ENCODE measurements at places on chromosomes 4 and X.

DNA sequence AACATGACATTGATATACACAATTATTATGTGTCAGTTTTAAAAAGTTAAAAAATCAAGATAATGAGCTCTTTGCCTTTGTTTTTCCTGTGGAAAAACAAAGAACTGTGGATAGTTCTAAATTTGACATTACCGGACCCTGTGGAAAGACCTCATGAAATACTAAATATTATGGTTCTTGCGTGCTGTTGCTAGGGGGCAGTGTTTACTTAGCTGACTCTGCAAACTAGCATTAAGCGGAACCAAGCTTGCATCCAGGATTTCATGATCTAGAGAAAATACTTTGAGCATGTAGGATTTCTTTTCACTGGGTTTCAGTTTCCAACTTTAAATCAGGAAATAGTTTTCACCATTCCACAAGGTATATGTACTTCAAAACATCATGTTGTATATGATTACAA, 33.6 kb downstream of the CLCN4 start:
- DNase-seq, result no peak

DNA sequence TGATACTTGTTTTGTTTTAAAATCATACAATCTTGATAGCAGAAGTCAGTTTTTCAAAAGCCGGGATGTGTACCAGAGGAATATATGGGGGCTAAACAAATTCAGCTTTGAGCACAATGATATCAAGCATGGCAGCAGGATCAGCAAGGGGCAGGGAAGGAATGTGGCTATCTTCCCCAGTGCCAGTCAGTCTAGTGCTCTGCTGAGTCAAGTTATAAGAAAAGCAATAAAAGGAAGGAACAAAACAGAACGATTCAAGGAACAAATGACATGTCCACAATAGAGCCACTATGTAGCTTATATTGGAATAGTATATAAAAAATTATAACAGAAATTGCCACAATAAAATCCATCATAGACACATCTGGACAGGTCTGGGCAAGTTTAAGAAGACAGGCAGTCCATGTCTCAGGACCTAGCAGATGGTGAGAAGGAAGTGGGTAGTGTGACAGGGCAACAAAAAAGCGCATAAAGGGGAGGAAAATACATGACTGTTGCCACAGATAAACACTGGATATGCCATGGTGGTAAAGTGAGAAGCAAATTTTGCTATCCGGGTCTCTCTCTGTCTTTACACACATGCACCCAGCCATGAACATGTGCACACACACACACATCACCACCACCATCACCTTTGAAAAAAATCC, 518.2 kb upstream of the HTR2C start:
- no peak for DNase-seq

GRCh38 chr4:19539201-19539600, 712.5 kb upstream of the SLIT2 start:
- no peak for DNase-seq

- no peak for DNase-seq
These were observed 46.2 kb upstream of the IGFBP7 start for GRCh38 chr4:57156242-57156990.

- no peak for DNase-seq
These were observed 33.8 kb downstream of the ENOX2 start for GRCh38 chrX:130869239-130869638.

- DNase-seq, result no peak
These were observed 205.1 kb downstream of the PDHA2 start for GRCh38 chr4:96044971-96045370.

- no peak for DNase-seq
These were observed 279.2 kb downstream of the QDPR start for GRCh38 chr4:17232566-17233253.

- peak; percentile 48 for DNase-seq
These were observed at the start of gene SGMS2 for GRCh38 chr4:107824350-107825071. TSS of gene SGMS2 (plus strand) at chr4:107824932. CDS start at chr4:107895554, 70,622 bp downstream.

GRCh38 chr4:123835831-123836590, 439.4 kb downstream of the SPRY1 start:
- DNase-seq, result no peak

DNA sequence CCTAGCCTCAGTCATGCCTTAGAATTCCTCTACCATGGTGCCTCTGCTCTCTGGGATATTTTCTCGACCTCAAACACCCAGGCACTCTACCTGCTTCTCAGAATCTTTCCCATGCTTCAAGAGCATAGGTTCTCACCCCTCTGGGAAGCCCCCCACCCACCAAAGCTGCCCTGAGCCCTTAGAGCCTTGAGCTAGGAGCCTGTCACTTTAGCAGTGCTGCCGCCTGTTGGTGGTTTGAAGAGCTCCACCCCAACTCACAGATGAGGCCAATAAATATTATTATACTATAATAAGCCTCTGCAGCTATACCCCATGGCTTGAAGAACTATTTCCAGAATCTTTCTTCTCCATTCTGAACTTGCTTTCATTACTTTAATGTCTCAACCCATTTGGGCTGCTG, 109.7 kb downstream of the RTL5 start:
- no peak for DNase-seq

DNA sequence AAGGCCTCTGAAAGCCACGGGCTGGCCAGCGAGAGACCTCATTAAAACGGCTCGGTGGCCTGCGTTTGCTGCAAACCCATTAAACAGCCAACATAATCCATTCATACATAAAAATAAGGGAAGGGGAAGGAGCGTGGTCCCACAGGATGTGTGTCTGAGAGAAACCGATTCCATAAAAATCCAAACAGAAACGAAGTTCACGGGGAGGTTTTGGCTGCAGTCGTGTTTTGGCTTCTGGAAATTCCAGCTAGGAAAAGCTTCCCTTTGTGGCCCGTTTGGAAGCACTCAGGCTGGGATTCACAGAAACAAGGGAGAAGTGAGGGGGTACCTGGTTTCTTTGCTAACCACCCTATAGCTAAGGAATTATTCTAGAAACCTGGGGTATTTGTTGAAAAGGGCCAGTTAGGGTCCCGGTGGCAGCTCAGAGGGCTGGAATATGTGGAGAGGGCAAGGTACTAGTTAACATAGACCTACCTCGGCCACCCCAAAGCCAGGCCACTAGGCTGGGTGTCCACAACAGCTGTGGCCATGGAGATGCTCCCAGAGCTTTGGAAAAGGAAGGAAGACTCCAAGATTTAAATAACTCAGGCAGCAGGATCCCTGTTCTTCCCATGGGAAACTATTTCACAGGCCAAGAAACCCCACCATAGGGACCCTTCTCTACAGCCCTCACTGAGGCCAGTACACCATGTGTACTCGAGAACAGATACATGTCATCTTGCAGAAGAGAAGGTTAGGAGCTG, 166.8 kb downstream of the BCOR start:
- no peak for DNase-seq

GRCh38 chrX:151013164-151013743, 30.1 kb downstream of the HMGB3 start:
- no peak for DNase-seq

DNA sequence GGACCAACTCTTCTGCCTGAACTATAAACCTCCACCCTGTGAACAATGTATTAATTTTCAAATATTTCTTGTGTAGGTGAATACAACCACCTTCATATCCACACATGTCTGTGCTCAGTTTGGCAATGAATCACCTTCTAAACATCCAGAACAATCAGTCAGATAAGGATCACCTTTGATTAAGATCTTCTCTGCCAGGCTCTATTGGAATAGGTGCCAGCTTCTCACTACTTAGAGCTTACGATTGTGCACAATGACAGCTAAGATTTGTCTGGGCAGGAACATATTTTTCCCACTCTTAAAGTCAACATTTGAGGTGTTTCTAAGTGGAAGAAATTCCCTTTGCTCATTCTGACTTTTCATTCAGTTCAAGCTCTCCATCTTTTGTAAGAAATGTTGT, 237.2 kb downstream of the IL1RAPL2 start:
- DNase-seq, result no peak

DNA sequence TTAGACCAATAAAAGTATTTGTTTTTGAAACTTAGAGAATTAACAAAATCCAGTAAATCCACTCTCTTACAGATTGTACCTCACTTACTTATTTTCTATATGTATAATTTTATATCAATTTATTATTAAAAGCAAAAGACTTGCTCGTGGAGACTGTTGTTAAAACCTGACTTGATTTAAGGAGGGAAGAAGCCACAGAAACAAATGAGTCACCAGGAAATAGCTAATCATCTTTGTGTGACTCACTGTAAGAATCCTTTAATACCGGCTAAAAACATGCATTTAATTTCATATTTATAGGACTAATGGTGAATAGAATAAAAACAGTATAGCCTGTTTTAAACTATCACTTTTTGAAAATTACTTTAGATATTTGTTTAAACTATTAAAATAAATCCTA, 29.9 kb upstream of the UBE2NL start:
- no peak for DNase-seq

GRCh38 chr4:673349-674091, 556 bp downstream of the ATP5ME start:
- DNase-seq, result no peak

GRCh38 chr4:110046588-110047049, 133.9 kb downstream of the EGF start:
- no peak for DNase-seq

GRCh38 chr4:75715105-75715799, 9.1 kb upstream of the USO1 start:
- no peak for DNase-seq

- no peak for DNase-seq
These were observed 105.1 kb upstream of the ANXA10 start for GRCh38 chr4:167987285-167987684.

DNA sequence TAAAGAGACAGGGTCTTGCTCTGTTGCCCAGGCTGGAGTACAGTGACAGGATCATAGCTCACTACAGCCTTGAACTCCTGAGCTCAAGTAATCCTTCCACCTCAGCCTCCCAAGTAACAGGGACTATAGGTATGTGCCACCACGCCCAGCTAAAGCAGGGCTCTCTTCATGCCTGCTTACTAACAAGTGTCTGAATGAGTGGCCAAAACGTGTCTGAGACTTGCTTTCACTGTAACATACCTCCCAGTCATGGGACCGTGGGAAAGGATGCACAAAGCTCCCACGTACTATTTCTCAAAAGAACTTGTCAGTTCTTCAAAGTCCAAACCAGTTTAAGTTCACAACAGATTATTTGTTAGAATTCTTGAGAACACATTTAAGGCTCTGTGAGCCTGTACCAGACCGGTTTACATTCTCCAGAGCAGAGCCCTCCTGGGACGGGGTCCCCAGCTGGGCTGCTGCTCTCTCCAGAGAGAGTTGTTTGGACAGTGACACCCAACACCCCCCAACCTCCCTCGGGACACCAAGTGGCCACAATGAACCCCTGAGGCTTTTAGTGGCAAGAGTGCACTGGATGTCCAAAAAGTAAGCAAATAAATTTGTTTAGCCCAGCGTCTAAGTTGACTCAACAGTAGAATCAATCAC, 24.1 kb downstream of the SH3KBP1 start:
- no peak for DNase-seq

DNA sequence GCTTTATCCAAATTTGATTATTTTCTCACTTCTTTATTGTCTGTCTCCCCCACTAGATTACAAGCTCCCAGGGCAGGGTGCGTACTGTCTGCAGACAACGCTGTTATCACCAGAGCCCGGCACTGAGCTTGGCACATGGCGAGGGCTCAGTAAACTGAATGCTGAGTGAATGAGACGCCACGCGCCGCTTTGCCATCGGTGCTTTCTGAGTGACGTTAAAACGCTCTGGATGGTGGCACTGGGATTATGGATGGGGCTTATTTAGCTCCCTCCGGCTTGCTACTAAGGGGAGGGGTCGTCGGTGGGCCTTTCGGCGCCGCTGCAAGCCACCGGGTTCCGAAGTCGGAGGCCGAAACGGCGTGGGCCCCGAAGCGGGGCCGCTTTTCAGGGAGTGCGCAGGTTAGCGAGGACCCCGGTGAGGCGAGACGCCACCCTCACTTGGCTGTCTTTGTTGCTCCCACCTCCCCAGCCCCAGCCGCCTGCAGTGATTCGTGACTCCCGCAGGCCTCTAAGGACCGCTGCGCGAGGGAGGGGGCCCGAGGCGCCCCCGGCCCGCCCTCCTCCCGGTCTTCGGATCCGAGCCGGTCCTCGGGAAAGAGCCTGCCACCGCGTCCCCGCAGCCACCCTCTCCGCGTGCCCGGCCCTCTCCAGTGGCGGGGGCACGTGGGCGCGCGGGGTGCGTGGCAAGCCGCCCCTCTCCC, 569 bp upstream of the FHL1 start:
- DNase-seq, result no peak

DNA sequence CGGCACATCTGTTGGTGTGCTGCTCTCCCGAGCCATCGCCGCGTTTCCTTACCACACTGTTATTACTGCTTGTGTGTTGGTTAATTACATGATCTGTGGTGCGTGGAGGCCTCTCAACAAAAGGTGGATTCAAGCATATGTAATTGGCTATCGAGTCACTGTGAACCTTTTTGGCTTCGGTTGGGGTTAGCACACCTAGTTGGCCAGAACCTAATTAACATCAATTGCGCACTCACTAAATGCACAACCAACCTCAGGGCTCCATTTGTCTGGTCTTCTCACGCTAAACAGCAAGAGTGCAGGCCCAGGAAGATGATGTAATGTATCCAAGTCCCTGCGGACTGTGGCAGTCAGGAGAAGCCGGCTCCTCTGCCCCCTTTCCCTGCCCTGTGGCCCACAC, 17.4 kb downstream of the ENPP6 start:
- DNase-seq, result no peak

DNA sequence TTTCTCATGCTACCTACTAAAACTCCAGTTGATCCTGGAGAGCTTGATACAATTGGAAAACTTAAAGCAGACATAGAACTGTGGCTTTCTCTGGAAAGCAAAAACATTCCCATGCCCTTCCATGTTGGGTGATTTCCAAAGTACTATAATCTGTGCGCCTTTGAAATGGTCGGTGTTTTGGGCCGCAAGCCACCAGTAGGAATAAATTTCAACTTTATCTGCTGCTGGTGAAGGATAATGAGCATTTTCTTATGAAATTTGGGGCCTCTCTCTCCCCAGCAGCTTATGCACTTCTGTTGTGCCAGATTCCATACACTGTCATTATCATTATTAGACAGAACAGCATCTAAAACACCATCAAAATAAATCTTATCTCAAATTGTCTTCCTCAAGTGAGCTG, 366.7 kb upstream of the RPS6KA3 start:
- no peak for DNase-seq

DNA sequence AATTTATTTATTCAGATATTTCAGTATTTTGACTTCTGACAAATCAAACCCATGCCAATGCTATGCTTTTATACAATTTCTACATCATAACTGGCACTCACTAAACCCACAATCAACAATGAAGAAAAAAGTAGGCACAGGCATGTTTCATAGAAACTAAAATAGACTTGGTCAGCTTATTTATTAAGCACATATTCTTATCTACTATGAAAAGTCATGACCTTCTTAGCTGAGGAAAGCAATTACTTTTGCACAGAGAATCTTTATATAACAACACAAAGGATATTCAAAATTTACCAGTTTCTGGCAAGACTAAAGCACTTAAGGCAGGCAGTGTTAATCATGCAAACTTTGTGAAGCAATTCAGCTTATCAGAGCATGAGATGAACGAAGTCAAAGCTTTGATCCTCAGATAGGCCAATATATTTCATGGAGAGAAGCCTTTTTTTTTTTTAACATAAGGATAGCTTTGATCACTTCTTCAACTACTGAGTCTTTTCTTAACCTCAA, 490.6 kb downstream of the INPP4B start:
- DNase-seq, result no peak

GRCh38 chr4:91118597-91118996, 991.4 kb downstream of the CCSER1 start:
- DNase-seq, result no peak

Measured in esophagus squamous epithelium (tissue), 5 donors.